ENCODE measurements at places on chromosomes 5 and 9.

DNA sequence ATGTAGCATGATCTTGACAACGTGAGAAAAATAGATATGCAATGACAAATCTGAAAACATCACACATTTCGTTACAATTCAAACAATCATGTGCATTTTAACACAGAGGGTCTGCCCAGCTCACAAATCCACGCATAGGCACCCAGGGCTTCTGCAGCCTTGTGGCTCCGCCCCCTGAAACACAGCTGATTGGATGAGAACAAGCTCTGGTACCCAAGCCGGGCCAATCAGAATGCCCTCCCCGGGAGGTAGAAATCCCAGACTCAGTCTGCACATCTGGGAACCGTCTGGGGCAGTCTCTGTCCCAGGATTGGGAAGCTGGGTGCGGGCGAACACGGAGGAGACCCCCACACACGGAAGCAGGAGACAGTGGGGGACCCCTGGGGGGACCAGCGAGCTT is 137.5 kb downstream of the GAPVD1 start:
- no peak for DNase-seq

DNA sequence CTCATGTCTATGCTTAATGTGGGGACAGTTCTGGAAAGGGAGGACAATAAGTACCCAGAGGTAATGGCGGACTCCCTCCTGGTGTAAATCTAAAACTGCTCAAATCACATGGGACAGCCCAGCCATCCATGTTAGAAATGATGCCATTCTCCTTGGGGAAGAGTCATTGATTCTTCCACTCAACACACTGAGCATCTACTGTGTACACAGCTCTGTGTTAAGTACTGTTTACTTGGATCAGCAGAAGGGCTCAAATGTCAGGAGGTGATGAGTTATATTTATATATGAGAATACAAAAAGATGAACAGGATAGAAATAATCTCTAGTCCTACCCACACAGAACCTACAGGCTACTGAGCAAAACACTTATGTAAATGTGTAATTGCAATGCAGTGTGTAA is 31.8 kb upstream of the NANS start:
- DNase-seq = no peak

DNA sequence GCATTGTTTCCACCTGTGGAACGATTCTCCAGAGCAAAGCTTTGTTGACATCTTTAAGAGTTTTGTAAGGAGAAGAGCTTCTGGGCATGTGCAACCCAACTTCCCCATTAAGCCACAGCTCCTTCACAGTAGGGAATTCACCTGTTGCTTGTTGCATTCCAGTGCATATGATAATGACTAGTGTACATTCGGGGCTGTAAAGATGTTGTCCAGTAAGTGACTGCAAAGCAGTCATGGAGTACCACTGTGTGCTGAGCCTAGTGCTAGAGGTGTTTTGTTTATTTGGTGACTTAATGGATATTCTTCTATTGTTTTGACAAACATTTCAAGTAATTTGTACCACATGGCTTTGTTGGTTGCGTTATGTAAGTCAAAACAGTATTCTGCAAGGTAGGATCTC is 12.8 kb downstream of the UGCG start:
- no peak for DNase-seq

DNA sequence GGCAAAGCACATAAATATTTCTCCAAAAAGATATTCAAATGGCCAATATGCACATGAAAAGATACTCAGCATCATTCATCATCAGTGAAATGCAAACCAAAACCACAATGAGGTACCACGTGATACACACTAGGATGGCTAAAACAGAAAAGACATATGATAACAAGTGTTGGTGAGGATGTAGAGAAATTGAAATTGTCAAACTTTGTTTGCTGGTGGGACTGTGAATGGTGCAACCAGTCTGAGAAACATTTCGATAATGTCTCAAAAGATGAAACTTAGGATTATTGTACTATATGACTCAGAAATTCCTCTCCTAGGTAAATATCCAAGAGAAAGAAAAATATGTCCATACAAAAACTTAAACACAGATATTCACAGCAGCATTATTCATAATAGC is 8.6 kb upstream of the LHFPL2 start:
- DNase-seq = no peak

GRCh38 chr5:27458287-27458686 is 419.9 kb upstream of the CDH9 start:
- DNase-seq = no peak
